Stimulated activated CD4-positive, alpha-beta T cell treated with anti-CD3 and anti-CD28 coated beads, Interleukin-15, amount 100 ng/mL, for 1 hour (primary cell): ENCODE measurements at places on chromosomes 4 and X.

DNA sequence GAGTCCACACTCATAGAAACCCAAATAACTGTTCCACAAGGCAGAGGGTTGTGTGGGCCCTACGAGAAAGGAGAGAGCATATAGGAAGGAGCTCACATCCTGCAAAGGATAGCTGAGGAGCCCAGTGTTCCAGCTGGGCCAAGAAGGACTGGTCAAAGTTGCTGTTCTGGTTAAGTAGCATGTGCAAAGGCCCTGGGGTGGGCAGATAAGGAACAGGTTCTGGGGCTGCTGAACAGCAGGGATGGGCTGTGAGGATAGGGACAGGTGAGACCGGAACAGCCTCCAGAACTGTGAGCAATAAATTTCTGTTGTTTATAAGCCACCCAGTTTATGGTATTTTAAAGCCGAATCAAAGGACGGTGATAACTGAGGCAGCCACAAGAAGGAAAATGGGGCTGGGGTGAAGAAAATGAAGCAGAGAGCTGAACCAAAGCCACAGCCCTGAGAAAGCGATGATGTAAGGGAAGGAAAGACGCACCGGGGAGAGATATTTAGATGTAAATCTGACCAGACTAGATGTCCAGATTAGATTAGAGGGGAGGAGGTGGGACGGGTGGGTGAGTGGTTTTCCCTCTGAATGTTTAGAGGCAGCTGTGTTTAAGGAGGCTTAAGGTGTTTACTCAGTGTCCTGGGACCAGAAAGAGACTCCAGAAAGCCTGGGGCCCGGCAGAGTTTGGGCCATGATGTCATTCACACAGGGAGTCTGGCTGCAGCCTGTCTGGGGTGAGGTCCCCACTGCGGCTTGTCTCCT is 180.8 kb upstream of the BCOR start:
- no peak for DNase-seq

GRCh38 chr4:76147454-76148141 is 599 bp downstream of the NUP54 start:
- DNase-seq = no peak

- DNase-seq = no peak
Observed at GRCh38 chr4:87704001-87704400, 53.9 kb downstream of the DMP1 start.

DNA sequence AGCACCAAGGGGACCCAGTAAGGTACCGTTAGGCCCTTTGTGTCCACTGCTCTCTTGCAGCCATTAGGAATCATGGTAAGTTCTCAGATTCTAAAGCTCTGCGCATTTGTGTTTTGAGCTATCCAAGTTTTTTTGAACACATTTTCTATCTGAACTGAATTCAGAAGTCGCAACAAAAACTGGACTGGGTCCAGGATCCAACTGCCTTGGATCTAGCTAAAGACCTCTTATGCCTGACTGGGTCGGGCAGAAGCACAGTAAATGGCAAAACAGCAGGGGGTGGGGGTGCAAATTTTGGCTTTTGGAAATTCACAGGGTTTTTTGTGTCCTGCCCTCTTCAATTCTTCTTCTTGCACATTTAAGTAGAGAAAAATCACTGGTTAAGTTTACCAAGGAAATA is 30.0 kb downstream of the RCHY1 start:
- DNase-seq = no peak
